CD4-positive, CD25-positive, alpha-beta regulatory T cell (primary cell): ENCODE measurements at places on chromosomes 7 and 10.

DNA sequence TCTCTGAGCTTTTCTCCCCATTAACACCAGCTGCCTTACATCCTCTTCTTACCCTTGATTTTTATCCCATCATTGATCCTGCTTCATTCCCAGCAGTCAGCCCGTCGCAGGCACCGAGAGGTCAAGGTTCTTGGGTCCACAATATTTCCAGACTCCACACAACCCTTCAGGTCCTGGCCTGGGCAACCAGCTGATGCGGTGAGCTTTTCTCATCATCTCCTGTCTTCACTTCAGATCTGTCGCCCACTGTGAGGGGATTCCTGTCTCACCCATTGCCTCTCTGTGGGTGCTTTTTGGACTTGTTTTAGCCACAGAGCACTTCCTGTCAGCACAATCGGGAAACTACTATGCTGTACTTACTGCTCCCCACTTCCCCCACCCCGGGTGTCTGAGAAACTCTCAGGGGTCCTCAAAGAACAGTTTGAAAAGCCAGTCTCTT is 8.4 kb upstream of the PVRIG start:
- no peaks in the 10 kb centered on the region for H3K36me3 ChIP-seq
- peak; percentile 32 for DNase-seq
- peak overlapping the region; percentile 53 for H3K27ac ChIP-seq
- no peaks in the 10 kb centered on the region for H3K27me3 ChIP-seq

- H3K4me3 ChIP-seq = no peak overlapping the region
- no peaks in the 10 kb centered on the region for H3K36me3 ChIP-seq
- H3K27me3 ChIP-seq = no peaks in the 10 kb centered on the region
- no peaks in the 10 kb centered on the region for H3K4me1 ChIP-seq
- DNase-seq = no peak
Observed at GRCh38 chr10:124578231-124579010, 116.8 kb downstream of the LHPP start.

DNA sequence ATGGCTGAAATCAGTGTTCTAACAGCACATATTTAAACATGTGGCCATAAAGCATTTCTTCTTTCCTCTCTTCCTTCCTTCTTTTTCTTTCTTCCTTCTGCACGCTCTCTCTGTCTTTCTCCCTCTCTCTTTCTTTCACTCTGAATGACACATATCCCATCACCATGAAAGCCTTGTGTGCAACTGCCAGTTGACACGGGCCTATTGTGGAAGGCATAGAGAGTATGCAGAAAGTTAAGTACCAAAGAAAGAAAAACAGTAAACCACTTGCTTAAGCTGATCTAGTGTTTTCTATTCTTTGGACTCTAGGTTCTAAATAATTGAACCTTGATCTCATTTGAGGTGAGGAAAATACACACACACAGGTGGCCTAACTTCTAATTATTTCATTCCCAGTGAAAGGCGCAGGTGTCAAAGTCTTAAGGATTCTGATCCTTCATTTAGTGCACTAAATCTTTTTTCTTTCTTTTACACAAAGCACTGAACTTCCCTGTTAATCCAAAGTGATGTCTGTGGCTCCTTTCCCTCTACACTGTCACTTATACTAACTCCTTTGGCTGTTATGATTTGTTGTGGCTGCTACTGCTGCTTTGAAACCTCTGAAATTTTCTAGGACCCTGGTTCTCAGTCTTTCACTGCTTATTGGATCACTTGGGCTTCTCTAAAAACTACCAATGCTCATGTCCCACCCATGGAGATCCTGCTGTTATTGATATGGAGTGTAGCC is 17.7 kb downstream of the DKK1 start:
- DNase-seq = no peak
- H3K4me3 ChIP-seq = no peak overlapping the region
- H3K4me1 ChIP-seq = no peaks in the 10 kb centered on the region
- H3K27ac ChIP-seq = no peak overlapping the region
- no peaks in the 10 kb centered on the region for H3K36me3 ChIP-seq

GRCh38 chr10:86824151-86824550 is 67.7 kb downstream of the BMPR1A start:
- no peak overlapping the region for H3K27ac ChIP-seq
- H3K36me3 ChIP-seq = no peaks in the 10 kb centered on the region
- H3K4me3 ChIP-seq = no peak overlapping the region
- no peaks in the 10 kb centered on the region for H3K4me1 ChIP-seq
- no peaks in the 10 kb centered on the region for H3K27me3 ChIP-seq
- no peak for DNase-seq

DNA sequence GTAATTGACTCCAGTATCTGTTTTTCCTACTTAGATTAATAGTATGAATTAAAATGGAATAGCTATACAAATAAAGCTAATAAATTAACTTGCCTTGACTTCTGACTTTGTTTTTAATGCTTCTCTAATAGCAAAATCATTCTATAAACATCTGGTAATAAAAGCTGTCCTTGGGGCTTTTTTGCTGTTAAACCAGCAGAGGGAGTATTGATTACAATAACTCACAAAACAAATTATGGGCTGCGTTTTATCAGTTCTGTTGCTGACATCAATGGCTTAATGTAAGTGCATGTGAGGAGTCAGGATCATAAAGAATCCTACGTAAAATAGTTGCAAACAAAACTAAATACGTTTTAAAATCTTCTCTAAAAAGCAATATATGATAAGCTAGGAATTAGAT is 667.8 kb downstream of the PCDH15 start:
- H3K27me3 ChIP-seq = no peaks in the 10 kb centered on the region
- H3K36me3 ChIP-seq = no peaks in the 10 kb centered on the region
- H3K4me1 ChIP-seq = no peaks in the 10 kb centered on the region
- no peak overlapping the region for H3K27ac ChIP-seq
- H3K4me3 ChIP-seq = no peak overlapping the region

GRCh38 chr7:78396210-78396609 is 597.6 kb downstream of the PHTF2 start:
- no peaks in the 10 kb centered on the region for H3K27me3 ChIP-seq
- DNase-seq = no peak
- no peaks in the 10 kb centered on the region for H3K4me1 ChIP-seq
- H3K36me3 ChIP-seq = no peaks in the 10 kb centered on the region

DNA sequence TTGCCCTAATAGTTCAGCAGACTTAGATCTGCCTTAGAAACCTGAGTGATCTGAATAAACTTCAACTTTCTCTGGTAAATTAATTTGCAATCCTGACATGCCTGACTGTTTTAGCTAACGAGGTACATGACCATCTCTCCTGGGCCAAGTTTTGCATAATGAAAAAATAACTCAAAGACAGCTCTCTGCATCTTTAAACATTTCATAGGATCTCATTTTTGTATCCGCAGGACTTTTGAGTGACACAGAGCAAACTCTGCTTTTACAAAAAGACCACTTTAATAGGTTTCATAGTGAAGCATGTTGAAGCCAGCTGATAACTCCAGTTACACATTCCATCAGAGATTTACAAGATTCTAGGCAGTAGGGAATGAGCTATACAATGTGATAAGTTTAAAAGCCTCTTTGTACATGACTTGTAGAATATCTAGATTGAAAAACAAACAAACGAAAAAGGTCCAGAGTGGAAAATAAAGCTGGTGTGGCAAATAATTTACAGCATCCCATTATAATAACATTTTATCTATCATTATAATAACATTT is 2.1 kb downstream of the PRKG1 start:
- peaks cover 12% of the 10 kb centered on the region for H3K27me3 ChIP-seq
- no peak for DNase-seq
- H3K36me3 ChIP-seq = no peaks in the 10 kb centered on the region
- H3K4me3 ChIP-seq = no peak overlapping the region
- peaks cover 2% of the 10 kb centered on the region for H3K4me1 ChIP-seq

DNA sequence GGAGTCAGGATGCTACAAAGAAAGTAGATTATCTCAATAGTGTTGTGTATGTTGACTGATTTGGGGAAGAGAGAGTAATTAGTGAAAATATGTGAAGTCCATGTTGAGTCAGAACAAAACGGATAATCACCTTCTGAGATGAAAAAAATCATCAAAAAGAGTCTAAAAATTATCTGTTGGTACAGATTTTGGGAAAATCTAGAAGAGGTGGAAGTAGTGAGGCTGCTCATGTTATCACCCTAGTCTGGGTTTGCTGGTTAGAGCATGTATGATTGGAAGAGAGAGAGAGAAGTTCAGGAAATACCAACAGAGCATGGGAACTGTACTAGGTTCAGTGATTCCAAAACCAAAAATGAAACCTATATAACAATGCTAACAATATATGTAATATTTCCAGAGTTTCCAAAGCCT is 12.3 kb downstream of the RPA3 start:
- H3K4me1 ChIP-seq = no peaks in the 10 kb centered on the region
- H3K36me3 ChIP-seq = no peaks in the 10 kb centered on the region
- DNase-seq = no peak
- no peak overlapping the region for H3K27ac ChIP-seq
- H3K4me3 ChIP-seq = no peak overlapping the region

GRCh38 chr7:135519233-135519688 is 9.4 kb upstream of the CNOT4 start:
- H3K4me1 ChIP-seq = no peaks in the 10 kb centered on the region
- H3K27me3 ChIP-seq = no peaks in the 10 kb centered on the region
- H3K4me3 ChIP-seq = no peak overlapping the region
- H3K27ac ChIP-seq = no peak overlapping the region
- no peaks in the 10 kb centered on the region for H3K36me3 ChIP-seq

- DNase-seq = no peak
- H3K36me3 ChIP-seq = no peaks in the 10 kb centered on the region
- H3K4me3 ChIP-seq = no peak overlapping the region
- no peaks in the 10 kb centered on the region for H3K27me3 ChIP-seq
- H3K4me1 ChIP-seq = no peaks in the 10 kb centered on the region
Observed at GRCh38 chr7:15862781-15863165, 176.3 kb upstream of the MEOX2 start.

- H3K27me3 ChIP-seq = peaks cover 24% of the 10 kb centered on the region
- no peak for DNase-seq
- H3K36me3 ChIP-seq = no peaks in the 10 kb centered on the region
- no peaks in the 10 kb centered on the region for H3K4me1 ChIP-seq
- no peak overlapping the region for H3K4me3 ChIP-seq
- no peak overlapping the region for H3K27ac ChIP-seq
Observed at GRCh38 chr10:23081891-23082290, 13.5 kb upstream of the MSRB2 start.

DNA sequence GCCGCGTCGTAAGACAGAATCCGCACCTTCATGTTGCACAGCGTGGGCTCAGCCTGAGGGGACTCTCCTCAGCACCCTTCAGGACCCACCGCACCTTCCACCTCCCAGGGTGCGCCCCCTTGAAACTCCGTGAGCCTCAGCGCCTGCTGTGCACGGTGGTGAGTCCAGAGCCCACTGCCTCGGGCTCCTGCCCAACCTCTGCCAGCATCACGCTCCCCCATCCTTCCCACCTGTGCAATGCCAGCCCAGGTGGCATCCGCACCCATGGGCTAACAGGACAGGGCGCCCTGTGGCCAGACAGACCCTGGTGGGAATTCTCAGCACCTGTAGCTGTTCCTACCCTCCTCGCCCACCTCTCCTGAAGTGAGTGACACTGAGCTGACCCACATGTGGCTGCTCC is 96.4 kb downstream of the DYNC2I1 start:
- no peaks in the 10 kb centered on the region for H3K27me3 ChIP-seq
- H3K4me3 ChIP-seq = no peak overlapping the region
- no peak overlapping the region for H3K27ac ChIP-seq
- no peak for DNase-seq
- no peaks in the 10 kb centered on the region for H3K36me3 ChIP-seq
- peaks cover 6% of the 10 kb centered on the region for H3K4me1 ChIP-seq

GRCh38 chr10:103758294-103758681 is 97.1 kb downstream of the SH3PXD2A start:
- H3K4me1 ChIP-seq = peaks cover 57% of the 10 kb centered on the region
- peak overlapping the region; percentile 70 for H3K27ac ChIP-seq
- H3K27me3 ChIP-seq = no peaks in the 10 kb centered on the region

DNA sequence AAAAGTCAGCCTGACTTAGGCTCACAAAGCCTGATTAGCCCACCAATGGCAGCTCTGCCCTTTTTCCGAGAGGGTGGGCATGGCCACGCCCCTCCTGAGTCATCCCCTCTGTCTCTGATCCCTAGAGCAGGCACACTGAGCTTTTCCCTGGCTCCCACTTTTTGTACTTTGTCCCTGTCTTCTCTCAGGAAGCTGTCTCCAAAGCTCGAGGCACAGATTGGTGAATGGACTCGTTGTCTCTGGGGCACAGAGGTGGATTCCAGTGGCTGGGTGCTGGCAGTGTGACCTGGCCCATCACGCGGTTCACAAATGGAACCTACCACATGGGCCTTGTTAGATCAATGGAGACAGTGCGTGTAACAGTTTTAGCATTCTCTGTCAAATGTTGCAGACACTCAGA is 313.5 kb downstream of the WDR37 start:
- no peaks in the 10 kb centered on the region for H3K36me3 ChIP-seq
- H3K4me1 ChIP-seq = no peaks in the 10 kb centered on the region
- H3K27me3 ChIP-seq = no peaks in the 10 kb centered on the region
- no peak for DNase-seq
- H3K27ac ChIP-seq = no peak overlapping the region

GRCh38 chr7:158868764-158869410 is 12.5 kb downstream of the DYNC2I1 start:
- H3K4me3 ChIP-seq = no peak overlapping the region
- no peak for DNase-seq
- H3K27ac ChIP-seq = no peak overlapping the region
- H3K36me3 ChIP-seq = peaks cover 5% of the 10 kb centered on the region

DNA sequence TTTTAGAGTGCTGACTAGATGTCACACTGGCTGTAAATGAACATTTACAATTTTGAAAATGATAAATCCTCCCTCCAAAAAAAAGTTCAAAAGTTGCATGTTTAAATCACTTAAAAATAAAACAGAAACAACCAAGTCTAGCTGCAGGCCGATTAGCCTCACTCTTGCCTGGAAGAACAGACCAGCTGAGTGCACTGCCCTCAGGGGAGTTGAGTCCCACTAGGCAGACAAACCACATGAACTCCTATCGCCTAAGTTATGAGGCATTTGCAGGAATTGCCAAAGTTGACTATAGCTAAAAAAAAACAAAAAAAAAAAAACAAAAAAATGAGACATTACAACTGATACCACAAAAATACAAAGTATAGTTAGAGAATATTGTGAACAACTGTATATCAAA is 510.0 kb downstream of the ANKRD7 start:
- H3K36me3 ChIP-seq = no peaks in the 10 kb centered on the region
- no peak for DNase-seq
- H3K27me3 ChIP-seq = no peaks in the 10 kb centered on the region
- H3K27ac ChIP-seq = no peak overlapping the region
- H3K4me3 ChIP-seq = no peak overlapping the region
